Stimulated activated CD4-positive, alpha-beta T cell treated with anti-CD3 and anti-CD28 coated beads, TNF-alpha, amount 100 ng/mL, for 24 hours (primary cell): ENCODE measurements at places on chromosomes 12 and 14.

DNA sequence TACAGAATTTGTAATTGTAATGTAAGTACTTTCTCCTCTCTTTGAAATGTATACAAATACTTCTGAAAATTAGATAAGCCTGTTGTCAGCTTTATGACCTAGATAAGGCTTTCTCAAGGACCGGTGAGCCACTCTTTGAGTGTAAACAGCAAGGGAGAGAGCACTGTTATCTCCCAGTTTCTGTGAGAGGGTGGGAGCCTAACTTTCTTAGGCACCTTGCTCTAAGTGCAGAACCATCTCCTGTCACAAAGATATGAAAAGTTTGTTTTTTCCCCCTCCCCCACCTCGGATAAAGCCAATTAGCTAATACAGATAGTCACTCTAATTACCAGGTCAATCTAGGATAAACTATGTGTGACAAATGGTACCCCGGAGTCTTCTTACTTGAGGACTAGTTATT lies 35.8 kb downstream of the CAPS2 start:
- no peak for DNase-seq

DNA sequence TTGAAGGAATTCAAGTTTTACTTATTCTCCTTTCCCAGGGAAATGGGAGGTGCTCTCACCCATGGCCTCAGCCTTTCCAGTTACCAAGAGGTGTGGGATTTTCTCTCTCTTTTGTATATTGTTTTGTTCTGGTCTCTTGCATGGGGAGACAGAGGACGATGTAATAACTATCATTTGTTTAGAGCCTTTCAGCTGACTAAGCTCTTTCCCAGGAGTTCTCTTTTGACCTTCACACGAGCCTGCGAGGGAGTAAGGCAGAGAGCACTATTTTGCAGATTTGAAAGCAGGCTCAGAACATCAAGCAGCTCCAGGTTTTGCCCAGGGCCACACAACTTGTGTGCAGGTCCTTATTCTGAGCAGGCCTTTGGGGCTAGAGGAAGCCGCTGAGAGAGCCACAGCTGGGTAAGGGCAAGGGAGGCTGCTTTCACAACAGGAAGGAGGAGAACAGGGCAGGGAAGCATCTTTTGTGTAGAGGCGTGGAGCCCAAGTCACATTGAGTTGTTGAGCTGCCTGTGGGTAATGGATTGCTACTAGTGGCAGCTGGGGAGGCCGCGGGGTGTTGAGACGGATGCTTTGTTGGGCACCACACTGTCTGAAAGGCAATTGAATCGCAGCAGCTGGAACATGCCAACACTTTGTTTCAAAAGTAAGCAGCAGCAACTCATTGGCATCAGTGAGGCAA lies 116.2 kb downstream of the PRMT8 start:
- DNase-seq: no peak

DNA sequence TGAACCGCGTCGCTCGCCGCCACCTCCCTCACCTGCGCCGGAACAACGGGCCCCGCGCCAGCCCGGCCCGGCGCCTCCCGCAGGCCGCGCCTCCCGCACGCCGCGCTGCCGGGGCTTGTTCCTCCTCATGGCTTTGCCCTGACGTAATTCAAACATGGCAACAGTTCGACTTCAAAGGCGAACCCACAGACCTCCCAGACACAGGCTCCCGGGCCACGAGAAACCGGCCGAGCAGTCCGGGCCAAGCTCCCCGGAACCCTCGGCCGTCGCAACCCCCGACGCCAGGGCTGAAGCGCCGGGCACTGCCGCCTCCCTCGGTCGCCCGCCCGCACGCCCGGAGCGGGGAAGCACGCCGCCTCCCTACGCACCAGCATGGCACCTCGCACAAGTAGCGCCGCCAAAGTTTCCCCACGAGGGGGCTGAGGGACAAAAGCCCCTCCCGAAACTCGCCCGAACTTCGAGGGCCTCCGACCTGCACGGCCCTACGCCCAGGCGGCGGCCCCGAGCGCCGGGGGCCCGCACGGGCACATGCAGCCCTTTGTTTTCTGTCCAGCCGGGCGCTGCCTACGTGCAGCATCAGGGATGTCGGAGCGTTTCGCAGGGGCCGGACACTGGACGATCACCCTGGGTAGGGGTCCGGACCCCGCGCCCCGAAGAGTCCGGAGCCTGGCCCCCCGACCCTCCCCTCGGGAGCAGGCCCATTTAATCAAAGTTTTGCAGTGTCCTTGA lies 1.7 kb downstream of the SINHCAF start:
- DNase-seq: peak; percentile 57

DNA sequence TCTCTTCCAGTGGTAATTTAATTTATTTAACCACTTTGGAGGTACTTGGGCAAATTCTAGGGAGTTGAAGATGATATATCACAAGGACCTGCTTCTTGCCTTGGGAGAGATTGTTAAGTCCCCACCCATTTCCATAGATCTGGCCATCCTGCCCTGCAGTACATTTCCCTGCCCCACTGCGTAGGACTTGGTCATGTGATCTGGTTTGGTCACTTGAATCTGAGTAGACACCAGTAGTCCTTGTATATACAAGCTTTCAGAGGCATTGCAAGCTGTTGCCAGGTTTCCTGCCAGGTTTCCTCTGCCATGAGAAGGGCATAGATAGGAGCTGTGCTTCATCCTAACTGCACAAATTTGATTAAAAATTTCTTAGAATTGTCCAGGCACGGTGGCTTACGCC lies 200.0 kb downstream of the ADAMTS20 start:
- DNase-seq: no peak

GRCh38 chr12:85041395-85041794 lies 5.2 kb downstream of the LRRIQ1 start:
- DNase-seq: no peak

DNA sequence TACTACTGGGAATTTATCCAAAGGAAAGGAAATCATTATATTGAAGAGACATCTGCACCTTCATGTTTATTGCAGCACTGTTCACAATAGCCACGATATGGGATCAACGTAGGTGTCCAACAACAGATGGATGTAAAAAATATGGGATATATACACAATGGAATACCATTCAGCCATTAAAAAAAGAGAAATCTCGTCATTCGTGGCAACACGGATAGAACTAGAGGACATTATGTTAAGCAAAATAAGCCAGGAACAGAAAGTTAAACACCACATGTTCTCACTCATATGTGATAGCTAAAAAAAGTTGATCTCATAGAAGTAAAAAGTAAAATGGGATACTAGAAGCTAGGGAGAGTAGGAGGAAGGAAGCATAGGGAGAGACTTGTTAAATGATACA lies 82.9 kb upstream of the CLMN start:
- no peak for DNase-seq

DNA sequence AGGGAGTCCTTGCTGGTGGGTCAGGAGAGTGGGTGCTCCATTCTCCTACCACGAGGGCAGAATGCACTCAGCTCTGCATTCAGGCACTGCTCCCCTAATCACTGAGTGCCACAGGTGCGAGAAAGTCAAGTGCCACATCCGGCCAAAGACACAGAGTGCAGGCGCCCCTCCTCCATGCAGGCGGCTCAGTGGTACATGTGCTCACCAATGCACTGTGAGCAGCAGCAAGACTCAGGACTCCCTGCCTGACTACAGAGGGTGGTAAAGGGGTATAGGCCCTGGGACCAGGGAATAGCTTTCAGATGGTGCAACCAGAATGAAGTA lies 32.9 kb downstream of the ZFYVE21 start:
- peak; percentile 44 for DNase-seq

GRCh38 chr14:30706704-30707103 lies 84.6 kb downstream of the SCFD1 start:
- DNase-seq: no peak

GRCh38 chr14:51473808-51474565 lies 177.7 kb upstream of the FRMD6 start:
- DNase-seq: no peak

DNA sequence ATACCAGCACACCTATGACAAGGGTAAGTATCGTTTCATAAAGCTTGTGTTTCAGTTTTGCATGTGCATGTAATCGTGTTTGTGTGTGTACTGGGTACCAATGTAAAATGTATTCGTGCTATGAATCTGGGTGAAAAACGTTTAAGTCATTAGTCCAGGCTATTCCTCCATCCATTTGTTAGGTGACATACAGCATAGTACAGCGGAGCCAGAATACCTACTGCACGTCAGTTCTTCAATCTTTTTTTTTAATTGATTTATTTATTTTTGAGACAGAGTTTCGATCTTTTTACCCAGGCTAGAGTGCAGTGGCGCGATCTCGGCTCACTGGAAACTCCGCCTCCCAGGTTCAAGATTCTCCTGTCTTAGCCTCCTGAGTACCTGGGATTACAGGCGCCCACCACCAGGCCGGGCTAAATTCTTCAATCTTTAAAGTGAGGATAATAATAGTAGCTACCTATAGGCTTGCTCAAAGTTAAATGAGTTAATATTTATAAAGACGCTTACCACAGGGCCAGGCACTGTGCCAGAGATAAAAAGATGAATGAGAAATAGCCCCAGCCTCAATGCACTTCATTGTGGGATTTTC lies 661 bp upstream of the RPS26 start:
- DNase-seq: no peak

- no peak for DNase-seq
Observed at GRCh38 chr14:26398616-26399015, 199.2 kb downstream of the NOVA1 start.

- no peak for DNase-seq
Observed at GRCh38 chr12:116314477-116314876, 37.0 kb upstream of the MED13L start.

DNA sequence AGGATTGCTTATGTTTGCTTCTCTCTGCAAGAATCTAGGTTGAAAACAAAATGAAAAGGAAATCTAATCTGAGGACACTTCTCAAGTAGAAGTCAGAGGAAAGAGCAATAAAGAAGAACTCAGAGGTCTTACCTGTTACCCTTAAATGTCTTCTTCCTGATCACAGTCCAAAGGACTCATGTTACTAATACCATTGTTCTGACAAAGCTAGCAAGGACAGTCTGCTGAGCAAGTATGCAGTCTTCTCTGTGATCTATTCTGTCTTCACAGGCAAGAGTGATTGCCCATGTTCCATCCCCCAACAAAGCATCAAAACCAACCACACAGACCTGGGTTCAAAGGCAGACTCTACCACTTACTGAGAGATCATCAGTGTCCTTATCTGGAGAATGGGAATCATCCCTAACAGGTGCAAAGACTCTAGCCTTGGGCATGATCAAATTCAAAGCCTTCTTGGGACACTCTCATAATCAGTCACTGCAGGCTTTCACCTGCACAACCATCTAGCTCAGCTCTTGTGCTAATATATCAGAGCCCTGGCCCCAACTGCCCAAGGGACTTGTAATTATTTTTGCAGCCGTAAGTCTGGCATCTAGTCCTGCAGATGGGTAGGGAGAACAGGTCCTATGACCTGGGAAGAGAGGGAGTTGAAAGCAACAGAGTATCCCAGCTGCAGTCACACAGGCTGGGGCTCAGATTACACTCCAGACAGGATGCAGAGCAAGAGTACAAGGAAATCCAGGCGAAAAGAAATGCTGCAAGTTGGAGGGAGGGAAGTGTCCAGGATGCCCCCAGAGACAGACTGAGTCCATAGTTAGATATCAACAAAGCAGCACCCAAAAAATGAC lies 97.9 kb upstream of the NUDT4 start:
- no peak for DNase-seq

DNA sequence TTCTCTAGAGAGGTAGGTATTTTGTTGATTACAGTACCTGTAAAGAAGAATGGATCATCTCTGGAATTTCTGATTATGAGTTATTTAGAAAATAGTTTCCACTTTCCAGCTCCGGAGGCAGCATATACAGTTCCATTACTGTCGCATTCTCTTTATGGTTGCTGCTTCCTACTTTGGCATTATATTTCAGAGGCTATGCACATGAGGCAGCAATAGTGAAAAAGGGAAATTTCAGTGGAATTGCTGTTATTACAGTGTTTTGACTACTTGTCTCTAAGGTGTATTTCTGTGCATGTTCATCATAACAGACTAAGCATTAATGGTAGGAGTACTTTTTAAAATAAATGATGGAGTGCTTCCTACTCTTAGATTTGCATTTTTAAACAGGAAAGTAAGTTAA lies 10.2 kb downstream of the GNG2 start:
- DNase-seq: no peak

- DNase-seq: no peak
Observed at GRCh38 chr12:63410197-63410596, 258.1 kb downstream of the DPY19L2 start.

GRCh38 chr12:130966443-130967030 lies 12.8 kb downstream of the ADGRD1 start:
- no peak for DNase-seq

DNA sequence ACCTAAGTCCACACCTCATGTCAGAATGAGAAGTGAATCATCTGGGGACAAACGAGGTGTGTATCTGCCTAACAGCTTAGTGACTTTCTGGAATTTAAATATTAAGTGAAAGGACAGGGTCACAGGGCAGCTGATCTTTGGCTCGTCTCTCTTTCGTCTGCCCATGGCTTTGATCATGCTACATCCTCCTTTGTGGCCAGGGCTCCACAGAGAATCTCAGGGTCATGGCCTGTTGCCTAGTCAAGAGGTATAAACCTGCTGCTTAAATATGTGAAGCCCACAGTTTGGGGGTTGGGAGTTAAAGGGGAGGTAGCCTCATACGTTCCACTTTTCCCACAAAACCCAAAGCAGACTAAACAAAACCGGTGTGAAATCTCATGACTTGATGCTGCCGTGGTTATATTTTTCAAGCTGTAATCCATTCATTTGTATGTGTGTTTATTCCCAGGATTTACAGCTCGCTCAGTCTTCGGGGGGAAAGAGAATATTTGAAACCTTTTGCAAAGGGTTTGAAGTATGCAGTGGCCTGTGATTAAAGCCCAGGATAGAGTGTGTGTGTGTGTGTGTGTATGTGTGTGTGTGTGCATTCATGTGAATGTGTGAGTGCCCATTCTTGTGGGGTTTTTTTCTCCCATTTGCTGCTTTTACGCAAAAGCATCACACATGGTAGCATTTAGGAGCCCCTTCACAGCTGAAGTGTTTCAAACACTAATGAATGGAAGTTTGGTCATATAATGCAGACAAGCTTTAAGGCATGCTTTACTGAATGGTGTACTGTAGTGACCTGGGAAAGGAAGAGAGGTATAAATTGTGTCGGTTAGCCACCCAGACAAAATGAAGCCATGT lies 137.1 kb downstream of the HMGA2 start:
- no peak for DNase-seq

DNA sequence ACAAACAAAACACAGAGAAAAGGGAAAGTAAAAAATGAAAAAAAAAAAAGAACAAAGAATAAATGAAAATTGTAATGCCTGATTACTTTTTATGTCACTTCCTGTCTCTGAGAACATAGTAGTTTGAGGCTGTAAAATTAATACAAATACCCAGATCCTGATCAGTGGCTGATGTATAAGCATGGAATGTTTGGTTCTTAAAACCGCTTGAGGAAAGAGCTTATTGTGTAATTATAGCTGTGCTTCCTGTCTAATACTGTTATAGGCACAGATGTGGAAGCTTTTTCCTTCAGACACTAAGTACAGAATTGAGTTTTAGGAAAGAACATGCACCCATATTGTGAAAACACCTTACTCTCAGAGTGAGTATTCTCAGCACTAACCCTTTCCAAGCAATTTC lies 86.9 kb downstream of the AVPR1A start:
- DNase-seq: no peak
